AML-193 (cell line): ENCODE measurements at places on chromosomes 6 and 20.

- no peak for DNase-seq
Measured at GRCh38 chr6:84017709-84018452, 15.7 kb upstream of the MRAP2 start.

GRCh38 chr20:44835661-44836221 lies 25.4 kb upstream of the RIMS4 start:
- DNase-seq = no peak

GRCh38 chr6:105592329-105592728 lies 189.4 kb upstream of the PREP start:
- DNase-seq = no peak

- DNase-seq = no peak
Measured at GRCh38 chr6:164085091-164086075, 670.9 kb downstream of the QKI start.

DNA sequence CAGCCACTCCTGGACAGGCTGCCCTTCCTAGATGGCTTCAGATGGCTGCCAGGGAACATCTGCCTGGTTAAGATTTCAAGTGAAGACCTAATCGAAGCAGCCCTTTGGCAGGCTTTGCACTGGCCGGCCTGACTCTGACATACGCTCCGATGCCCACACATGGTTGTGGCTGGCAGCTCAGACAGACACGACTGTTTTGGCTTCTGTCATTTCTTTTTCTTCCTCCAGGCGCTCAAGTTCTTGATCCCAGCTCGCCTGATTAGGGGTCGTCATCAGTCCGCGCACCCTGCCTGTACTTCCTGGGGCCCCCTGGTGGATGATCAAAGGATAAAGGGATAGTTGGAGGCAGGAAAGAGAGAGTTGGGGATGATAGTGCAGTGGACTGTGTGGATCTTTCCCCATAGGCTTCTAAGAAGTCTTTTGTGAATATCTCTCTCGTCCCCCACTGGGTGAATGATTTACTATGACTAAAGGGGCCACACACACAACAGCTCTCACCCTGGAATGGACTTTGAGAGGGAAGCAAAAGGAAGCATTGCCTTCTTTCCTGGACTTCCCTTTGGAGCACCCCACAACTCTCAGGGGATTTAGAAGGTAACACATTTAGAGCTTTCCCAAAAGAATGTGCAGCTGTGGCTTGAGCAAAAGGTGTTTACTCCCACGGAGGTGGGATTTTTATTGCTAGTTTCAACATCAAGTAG lies 21.4 kb upstream of the TRAM2 start:
- DNase-seq = peak; percentile 9

DNA sequence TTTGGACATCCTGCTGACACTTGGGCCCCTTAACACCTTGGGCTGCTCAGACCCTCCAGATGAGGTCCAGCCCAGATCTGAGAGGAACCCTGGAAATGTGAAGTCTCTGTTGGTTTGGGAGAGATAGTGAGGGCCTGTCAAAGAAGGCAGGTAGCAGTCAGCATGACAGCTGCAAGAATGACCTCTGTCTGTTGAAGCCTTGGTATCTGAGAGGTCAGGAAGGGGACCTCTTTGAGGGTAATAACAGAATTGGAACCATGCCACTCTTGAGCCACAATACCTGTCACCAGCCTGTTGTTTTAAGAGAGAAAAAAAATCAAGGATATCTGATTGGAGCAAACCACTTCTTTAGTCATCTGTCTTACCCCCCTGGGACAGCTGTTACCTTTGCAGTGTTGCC lies 4.2 kb downstream of the SYS1 start:
- no peak for DNase-seq

DNA sequence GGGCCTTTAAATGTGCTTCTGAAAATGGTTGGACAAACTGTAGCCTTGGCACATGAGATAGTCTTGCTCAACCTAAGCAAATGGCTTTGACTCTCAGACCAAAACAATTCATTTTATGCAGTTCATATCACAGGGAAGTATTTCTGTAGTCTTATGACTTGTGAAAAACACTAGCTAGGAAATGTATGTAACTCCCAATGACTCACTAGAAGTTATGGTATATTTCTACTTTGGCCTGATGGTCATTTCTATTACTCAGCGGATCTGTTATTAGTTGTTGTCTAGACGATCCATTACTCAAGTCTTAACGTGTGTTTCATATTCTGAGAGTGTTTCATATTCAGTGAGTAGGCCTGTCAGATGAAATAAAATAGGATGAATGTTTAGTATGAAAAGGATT lies 1333.5 kb downstream of the KHDRBS2 start:
- no peak for DNase-seq

GRCh38 chr6:161948462-161948861 lies 674.6 kb upstream of the AGPAT4 start:
- no peak for DNase-seq

DNA sequence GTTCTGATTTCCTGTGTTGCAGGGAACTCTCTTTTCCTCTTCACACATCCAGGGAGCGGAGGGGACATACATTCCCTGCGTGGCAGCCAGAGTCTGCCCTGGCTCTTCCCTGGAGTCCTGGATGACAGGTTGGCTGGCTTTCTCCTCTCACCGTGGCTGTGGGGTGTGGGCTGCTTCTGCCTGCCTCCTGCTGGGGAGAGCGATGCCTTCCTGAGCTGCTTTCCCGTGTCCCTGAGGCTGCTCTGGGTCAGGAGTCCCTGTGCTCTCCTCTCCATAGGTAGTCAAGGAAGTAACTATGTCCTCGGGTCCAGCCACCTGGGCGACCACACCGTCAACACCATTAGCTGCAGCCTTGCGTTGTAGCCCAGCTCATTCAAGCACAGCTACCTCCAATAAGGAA lies 451.7 kb downstream of the QKI start:
- DNase-seq = no peak
